Right cardiac atrium (tissue), 5 donors: ENCODE measurements at places on chromosomes 5 and 9. TPM values are rescaled to one million over a fixed set of nuclear protein-coding genes. Genes with fewer than 3 reads are reported as not detected.
A peak's percentile ranks its signal among the peaks of the same experiment; 100 is the strongest.

GRCh38 chr5:43895876-43896275, 292.9 kb downstream of the NNT start:
- DNase-seq, result no peak

- no peak for DNase-seq
Observed at GRCh38 chr5:15014809-15015208, 143.2 kb upstream of the ANKH start.

- DNase-seq, result no peak
Observed at GRCh38 chr5:140365282-140365681, 5.3 kb downstream of the SLC4A9 start.

- DNase-seq, result no peak
Observed at GRCh38 chr5:63768221-63768620, 194.0 kb downstream of the HTR1A start.

DNA sequence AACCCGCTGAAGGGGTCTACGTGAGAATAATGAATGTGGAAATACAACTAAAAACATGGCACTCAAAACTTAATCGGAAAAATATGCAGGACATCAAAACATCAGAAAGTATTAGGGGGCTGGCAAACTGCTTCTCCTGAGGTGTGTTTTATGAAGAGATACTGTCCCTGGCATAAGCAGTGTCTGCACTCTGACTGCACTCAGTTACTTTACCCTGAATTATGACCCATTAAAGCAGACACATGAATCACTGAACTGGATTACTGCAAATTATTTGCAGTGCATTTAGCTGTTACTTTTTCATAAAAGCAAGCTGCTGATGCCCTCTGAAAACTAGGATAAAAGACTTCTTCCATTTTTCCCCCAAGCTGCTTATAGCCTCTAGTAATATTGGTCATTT, 164.9 kb downstream of the AP3B1 start:
- DNase-seq, result no peak

DNA sequence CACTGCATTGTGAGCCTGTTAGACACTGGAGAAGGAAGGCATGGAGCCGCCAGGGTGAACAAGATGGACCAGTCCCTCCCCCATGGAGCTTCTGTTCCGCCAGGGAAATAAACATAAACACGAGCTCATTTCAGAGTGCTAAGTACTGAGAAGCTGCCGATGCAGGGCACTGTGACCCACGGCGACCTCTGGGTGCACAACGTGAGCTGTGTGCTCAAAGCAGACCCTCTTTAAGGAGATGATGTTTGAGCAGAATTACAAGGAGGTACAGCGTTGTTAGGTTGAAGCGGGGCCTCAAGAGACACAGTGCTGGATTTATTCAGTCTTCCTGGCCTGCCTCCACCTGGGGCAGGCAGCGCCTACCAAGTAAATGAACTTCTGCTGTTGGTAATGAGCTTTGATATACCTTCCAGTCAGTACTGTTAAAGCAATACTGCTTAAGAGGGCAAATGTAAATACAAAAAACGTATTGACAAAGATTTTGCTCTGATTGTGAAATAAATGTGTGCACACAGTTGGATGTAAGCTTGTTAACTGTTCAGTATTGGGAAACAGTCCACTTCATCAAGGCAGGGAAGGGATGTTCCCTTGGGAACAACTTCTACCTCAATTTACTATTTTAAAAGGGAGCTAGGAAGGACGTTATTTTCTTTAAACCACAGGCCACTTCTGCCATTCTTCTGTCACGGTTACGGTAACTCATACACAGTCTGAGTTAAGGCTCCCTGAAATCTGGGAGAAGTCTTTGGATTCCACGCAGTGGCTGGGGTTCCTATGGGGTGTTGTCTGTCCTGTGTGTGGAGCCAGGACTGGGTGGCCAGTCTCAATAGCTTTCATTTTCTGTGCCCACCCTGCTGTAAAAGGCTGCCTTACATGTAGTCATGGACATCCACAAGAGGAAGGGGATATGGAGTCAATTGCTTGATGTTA, 48.9 kb upstream of the DMRT1 start:
- DNase-seq, result no peak

DNA sequence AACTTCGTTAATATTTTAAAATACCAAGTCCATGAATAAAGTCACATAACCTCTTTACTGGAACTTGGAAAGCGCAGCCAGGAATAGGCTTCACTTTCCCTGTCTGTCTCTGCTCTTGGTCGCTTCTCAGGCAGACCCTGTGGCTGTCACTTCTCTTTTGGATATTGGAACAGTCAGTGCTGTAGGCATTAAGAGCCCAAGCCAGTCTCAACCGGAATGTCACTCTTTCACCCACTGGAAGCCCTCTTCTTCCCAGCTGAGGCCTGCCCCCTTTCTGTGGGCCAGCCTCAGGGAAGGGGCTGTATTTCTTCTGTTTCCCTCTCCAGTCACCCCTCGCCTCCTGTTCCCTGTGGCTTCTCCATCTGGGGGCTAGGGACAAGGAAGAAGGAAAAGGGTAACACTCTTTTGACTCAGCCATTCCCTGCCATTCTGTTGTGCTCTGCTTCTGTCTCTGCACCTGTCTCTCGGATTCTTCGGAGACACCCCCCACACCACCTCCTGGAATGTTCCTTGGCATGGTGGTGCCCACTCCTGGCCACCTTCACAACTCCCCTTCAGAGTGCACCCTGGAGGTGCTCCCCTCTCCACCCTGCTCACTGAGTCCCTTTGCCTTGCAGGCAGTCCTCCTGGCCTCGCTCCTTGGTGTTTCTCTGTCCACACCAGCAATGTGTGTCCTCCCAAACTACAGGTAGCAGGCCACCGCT, 103.4 kb downstream of the TRIO start:
- no peak for DNase-seq

- no peak for DNase-seq
Observed at GRCh38 chr5:1226231-1226630, 1.1 kb downstream of the SLC6A18 start.

- no peak for DNase-seq
Observed at GRCh38 chr5:62542720-62543119, 35.9 kb upstream of the LRRC70 start.

DNA sequence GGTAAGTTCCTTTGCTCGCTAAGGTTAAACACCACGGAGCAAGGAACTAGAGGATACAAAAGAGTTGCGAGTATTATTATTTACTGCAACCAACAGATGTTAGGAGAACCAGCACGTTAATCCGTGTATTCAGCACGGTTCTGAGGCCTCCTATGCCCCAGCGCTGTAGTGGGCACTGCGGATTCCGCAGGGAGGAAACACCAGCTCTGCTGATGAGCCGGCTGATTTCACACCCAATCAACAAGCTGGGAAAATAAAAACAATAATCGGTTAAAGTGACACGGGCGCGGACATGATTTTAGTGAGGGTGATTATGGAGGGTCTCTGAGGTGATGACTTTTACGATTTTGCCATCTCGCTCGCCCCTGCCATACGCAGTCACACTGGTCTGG, 702 bp upstream of the PRELID2 start:
- DNase-seq, result peak; percentile 53

GRCh38 chr9:127921557-127922120, 4.8 kb upstream of the ST6GALNAC4 start:
- peak; percentile 92 for DNase-seq

GRCh38 chr5:37869216-37869615, 29.4 kb upstream of the GDNF start:
- DNase-seq, result no peak

FAM13B gene
- total RNA-seq, result 34.9 TPM

RLN2 gene
- total RNA-seq, result not detected

RASEF gene
- total RNA-seq, result 0.15 TPM

CBY3 gene
- not detected for total RNA-seq

SLC22A4 gene
- 1.9 TPM for total RNA-seq

APBA1 gene
- 6.5 TPM for total RNA-seq

IFNK gene
- total RNA-seq, result not detected
